ENCODE measurements at places on chromosomes 5 and 9.

DNA sequence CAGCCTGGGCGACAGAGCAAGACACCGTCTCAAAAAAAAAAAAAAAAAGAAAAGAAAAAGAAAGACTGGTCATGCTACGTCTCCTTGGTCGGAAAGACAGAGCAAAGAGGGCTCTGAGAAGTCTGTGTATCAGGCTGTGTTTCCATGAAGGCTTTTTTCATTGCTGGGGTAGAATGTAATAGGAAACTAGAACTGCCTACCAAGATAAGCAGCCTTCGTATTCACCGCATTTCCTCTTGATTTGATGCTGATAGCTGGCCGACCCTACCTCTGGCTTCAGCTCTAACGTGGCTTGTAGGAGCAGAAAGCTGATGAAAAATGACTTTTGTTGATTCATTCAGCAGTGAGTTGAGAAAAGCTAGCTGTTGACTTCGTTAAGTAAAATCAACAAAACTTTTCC, 17.4 kb downstream of the SLC1A3 start:
- no peak for DNase-seq

DNA sequence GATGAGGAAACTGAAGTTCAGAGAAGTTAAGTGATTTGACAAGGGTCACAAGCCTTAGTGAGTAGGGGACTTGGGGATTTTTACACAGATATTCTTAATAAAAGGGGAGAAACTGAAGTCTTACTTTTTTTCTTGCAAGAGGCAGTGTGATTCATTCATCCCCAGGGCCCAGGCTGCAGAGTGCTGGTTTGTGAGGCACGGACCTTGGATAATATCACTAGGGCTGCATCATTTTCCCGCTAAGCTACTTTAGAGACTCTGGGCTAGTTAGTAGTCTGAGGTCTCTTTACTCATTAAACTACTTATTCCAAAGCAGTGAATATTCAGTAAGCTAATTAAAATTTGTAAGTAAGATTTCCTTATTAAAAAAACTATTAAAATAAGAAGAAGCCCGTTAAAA, 195.0 kb downstream of the PBX3 start:
- DNase-seq = no peak

DNA sequence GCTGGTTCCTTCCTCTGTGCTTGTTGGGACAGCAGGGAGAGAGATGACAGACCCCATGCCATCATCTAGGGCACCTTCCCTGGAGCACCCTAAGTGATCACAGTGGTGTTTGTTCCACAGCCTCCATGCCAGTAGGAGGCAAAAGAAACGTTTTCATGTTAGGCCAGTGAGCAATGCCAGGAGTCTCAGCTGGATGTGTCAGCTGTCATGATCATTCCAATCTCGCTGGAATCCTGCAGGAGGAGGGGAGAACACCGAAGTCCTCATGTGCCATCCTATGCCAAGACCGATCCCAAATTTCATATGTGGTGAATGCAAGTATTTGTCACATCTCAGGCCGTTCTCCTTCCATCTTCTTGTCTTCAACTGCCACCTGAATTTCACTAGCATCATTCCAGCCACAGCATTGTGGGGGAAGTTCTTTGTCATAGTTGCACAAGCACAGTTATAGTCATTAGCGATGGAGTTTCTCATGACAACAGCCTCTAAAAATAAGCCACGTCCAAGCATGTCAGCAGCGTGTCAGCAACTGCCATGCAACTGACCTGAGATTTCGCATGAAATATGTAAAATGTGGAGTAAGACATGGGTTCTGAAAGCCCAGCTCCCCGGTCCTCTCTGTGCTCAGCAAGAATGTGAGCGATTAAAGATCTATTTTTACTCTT, 97.2 kb upstream of the DNAH5 start:
- no peak for DNase-seq

DNA sequence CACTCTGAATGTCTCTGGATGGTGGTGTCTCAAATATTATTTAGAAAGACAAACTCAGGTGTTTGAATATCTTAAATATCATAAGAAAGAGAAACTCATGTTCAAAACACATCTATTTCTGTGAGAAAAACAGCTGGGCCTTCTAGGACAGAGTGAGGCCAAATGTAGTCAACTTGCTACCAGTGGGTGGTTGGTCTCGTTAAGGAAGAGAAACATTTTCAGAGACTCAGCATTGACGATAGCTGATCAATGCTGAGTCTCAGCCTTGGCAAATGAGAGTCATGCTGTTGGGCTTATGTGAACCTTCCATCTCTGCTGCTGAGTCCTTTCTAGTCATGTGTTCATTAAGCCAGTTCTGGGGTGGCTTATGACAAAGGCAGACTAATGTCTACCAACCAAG, 418.0 kb downstream of the CETN3 start:
- DNase-seq = no peak

GRCh38 chr9:95971815-95972214, 96.3 kb downstream of the ERCC6L2 start:
- DNase-seq = no peak

DNA sequence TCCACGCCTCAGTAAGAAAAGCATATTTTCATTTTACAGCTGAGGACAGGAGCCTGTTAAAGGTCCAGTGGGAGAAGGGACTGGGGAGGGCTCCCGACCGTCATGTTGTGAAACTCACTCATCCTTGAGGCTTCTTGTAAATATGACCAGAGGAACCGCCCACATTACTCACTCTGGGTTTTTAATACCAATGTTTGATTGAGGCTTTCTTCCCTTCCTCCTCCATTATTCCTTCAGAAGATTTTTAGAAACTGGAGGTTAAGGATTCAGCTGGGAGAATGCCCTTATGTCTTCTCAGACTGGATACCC, 61.4 kb upstream of the GLRX start:
- no peak for DNase-seq

DNA sequence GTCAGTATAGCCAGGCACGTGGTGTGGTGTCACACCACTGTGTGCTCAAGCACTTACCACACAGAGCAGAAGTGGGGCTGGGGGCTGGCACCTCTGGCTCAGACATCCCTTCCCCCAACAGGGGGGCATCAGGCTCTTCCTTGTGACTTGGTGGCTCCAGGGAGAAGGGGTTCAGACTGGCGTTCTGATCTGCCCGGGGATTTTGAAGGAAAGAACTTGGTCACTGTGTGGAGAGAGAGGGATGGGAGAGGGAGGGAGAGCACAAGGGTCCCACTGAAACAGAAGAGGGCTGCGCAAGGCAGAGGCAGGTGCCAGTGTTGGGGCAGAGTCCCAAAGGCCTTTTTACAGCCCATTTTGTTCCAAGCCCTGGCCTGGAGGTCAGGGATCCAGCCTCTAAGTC, 109.7 kb upstream of the ALDH1B1 start:
- no peak for DNase-seq

- peak; percentile 56 for DNase-seq
Measured at GRCh38 chr5:123545506-123545905, 33.5 kb downstream of the CSNK1G3 start.

DNA sequence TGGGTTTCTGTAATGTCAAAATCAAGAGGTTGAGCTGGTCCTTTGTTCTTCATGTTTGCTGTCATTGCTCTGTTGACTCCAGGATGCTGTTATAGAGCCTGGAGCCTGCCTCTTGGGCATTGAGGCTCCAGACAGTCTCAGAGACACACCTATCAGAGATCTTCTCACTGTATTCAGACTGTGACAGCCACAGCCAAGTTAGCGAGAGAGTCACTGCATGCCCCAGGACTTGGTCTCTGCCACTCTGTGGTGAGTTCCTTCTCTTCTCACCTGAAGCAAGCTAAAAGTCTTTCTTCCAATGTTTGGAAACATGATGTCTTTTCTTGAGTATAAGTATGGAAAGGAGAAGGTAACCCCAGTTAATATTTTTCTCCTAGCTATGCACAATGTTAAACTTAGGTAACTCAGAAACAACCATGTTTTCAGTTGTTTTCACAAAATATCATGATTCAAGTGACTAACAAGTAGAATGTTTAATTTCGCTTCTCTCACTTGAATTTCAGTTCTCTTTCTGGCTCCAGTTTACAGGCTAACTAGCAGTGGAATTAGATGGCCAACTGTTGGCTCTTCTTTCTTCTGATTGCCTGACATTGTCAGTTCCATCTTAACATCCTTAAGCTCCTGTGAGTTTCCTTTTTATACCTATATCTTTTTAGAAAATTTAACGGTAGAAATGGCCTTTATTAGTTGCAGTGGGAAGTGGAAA, 20.6 kb upstream of the ZFYVE16 start:
- no peak for DNase-seq

GRCh38 chr5:80140496-80140895, 105.3 kb downstream of the THBS4 start:
- DNase-seq = no peak

- DNase-seq = no peak
Measured at GRCh38 chr9:123657099-123657498, 272.8 kb downstream of the DENND1A start.

GRCh38 chr9:72897069-72897649, 55.7 kb downstream of the ALDH1A1 start:
- DNase-seq = no peak

GRCh38 chr5:74040811-74041491, 415.0 kb downstream of the ARHGEF28 start:
- no peak for DNase-seq

- DNase-seq = no peak
Measured at GRCh38 chr9:16579872-16580432, 290.5 kb downstream of the BNC2 start.

GRCh38 chr9:115988701-115989100, 164.9 kb upstream of the PAPPA start:
- DNase-seq = no peak

DNA sequence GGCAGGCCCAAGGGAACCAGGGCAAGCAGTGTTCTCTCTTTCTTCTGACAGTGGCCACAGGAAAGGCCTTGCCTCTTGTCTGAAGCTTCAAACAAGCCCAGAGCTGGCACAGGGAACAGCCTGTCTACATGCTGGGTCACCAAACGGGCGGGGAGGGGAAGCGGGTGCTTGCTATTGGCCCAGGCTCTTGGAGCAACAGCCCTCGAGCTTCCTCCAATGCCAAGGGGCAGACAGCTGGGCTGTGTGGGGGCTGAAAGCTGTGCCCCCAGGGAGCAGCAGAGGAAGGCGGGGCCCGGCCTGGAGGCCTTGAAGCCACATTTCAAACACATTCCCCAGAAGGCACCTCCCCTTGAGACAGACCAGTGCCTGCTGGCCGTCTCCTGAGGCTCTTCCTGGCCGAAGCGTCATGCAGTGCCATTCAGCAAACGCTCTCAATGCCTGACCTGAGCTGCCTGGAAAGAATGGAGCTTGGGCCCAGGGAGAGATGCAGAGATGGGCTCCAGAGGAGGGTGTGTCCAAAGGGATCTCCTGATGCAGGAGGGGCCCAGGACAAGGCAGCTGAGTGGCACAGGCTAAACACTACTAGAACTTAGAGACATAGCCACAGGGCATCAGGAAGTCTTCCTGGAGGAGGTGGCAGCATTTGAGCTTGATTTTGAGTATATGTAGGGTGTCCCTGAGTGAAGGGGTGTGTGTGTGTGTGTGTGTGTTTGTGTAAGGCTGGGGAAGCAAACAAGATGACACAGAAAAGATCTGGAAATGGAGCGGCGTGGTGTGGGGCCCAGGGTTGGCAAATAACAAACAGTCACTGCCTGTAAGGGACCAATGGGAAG, 2.5 kb downstream of the FIBCD1 start:
- no peak for DNase-seq

DNA sequence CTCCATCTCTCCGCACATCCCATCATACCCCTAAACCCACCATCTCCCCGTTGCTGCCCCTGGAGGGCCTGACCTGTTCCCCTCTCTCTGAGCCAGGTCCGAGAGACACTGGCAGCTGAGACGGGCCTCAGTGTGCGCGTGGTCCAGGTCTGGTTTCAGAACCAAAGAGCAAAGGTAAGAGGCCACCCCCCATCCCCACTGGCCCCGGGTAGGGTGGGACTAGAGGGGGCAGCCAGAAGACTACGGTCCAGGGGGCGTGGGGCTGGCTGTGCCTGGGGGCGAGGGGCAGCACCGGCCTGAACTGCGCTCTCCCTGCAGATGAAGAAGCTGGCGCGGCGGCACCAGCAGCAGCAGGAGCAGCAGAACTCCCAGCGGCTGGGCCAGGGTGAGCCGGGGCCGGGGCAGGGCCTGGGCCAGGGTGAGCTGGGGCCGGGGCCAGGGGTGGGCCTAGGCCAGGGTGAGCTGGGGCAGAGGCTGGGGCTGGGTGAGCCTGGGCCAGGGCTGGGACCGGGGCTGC, 79.8 kb downstream of the LMX1B start:
- no peak for DNase-seq

GRCh38 chr5:89071941-89072331, 189.0 kb upstream of the MEF2C start:
- DNase-seq = no peak

GRCh38 chr5:148186248-148187003, 16.4 kb upstream of the SPINK6 start:
- DNase-seq = peak; percentile 85

DNA sequence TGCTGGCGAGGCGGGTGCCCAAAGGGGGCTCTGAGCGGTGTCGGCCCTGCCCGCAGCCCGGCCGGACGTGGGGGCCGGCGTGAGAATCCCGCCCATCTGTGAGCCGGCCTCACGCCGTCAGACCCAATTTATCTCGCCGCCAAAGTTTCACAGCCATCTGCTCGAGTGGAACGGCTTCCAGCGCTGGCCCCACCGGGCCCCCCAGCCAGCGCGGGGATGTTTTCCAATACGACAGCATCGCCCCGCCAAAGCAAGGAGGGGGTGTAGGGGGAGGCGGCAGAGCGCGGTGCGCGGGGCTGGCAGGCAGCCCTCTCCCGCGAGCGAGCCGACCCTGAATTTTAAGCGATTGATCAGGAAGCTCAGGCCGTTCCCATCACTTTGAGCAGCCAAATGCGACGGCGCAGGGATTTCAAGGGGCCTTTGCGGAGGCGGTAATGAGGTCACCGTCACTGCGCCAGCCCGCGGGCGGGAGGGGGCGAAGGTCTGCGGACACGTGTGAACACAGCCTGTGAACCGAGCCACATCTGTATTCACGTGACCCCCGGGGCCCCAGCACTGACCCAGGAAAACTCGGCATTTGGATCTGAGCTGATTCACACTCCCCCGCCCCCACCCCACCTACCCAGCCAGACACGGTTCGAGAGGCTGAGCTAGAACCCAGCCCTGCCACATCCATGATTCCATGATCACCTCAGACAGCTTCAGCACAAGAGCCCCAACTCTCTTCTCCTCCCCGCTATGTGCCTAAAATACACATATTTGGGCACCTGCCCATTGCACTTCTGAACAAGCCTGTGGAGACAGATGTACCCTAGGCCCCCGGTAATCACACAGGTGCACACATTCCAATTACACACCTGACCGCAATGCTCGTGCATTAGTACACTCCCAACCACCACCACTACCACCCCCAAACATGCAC, 47.8 kb upstream of the PSD2 start:
- DNase-seq = no peak

DNA sequence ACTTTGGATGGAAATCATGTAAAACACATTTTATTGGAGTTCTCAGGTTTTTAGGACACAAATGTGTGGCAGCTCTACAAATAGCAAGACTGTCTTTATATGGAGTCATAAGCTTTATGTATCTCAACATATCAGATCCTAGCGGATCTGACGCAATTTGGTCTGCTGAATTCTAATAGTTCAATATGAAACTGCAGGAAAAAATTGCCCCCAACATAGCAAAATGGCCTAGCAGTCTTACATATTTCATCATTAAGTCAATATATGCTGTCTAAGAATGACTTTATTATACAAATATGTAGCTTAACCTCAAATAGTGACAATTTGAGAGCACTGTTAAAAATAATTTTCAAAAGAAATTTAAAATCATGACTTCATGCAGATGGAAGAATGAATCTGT, 244.3 kb downstream of the TAF11L14 start:
- no peak for DNase-seq

- no peak for DNase-seq
Measured at GRCh38 chr9:27361492-27361891, 64.5 kb upstream of the EQTN start.
